ENCODE measurements at places on chromosomes 6 and 20. TPM values are rescaled to one million over a fixed set of nuclear protein-coding genes. Genes with fewer than 3 reads are reported as not detected.
A peak's percentile ranks its signal among the peaks of the same experiment; 100 is the strongest.

DNA sequence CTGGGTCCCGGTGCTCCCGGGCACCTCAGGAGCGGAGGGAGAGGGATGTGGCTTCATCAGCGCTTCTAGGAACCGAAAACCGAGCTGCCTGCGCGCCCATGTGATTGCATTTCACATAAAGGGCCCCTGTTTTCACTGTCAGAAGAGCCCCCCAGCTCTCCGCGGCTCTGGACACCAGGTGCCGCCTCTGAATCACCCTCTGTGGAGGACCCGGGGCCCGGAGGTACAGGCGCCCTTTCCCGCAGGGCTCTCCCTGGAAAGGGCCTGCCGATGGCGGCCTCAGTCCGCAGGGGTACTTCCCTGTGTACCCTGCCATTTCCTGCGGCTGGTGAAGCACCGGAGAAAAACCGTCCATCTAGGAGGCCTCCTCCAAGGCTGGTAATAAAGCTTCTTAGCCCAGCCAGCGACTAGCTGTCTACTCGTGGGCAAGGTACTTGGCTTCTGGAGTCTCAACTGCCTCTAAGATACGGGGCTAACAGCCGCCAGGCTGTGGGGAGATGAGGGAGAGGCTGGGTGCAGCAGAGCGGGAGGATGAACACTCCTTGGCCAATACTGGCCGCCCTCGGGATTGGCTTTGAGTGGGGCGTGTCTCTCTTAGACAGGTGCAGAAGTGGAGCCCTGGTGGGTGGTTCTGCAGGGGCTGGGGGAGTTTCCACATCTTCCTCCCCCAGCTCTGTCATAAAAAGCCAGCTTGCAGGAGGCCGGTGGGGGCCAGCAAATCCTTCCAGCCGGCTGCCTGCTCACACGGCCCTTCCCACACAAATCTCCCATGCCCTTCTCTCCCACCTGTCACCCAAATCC is 1.6 kb downstream of the PPP1R16B start:
- H3K4me3 ChIP-seq, result peak overlapping the region; percentile 35
- H3K36me3 ChIP-seq, result no peaks in the 10 kb centered on the region
- H3K4me1 ChIP-seq, result peaks cover 17% of the 10 kb centered on the region
- H3K27me3 ChIP-seq, result peaks cover 5% of the 10 kb centered on the region
- peak overlapping the region; percentile 71 for H3K27ac ChIP-seq

DNA sequence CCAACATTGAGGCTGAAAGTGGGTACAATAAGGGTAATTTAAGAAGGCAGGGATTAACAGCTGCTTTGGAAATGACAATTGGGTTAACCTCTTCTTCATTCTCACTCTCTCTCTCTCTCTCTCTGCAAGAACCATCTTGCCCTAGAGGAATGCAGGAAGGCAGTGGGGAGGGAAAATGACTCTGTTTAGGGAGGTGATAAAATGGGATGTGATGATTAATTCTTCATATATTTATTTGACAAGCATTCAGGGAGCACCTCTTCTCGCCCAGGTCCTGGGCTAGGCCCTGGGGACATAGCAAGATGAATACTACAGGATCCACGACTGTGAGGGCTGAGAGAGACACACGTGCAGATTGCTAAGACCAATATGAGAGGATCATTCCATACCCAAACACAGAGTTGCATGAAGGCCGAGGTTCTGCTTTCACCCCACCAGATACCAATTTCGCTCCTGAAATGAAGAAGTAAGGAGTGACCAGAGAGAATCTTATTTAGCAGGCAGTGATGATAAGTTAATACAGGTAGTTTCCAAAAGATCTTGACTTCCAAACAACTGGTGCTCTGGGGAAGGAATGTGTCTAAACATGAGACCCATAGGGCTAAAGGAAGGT is 13.3 kb upstream of the PTPN1 start:
- H3K4me3 ChIP-seq, result no peak overlapping the region
- H3K27me3 ChIP-seq, result no peaks in the 10 kb centered on the region
- no peaks in the 10 kb centered on the region for H3K36me3 ChIP-seq
- no peak overlapping the region for H3K27ac ChIP-seq
- DNase-seq, result no peak
- H3K4me1 ChIP-seq, result no peaks in the 10 kb centered on the region

GRCh38 chr6:143506199-143506598 is 5.3 kb downstream of the FUCA2 start:
- no peak for DNase-seq
- no peaks in the 10 kb centered on the region for H3K27me3 ChIP-seq
- H3K27ac ChIP-seq, result no peak overlapping the region
- H3K4me1 ChIP-seq, result no peaks in the 10 kb centered on the region

DNA sequence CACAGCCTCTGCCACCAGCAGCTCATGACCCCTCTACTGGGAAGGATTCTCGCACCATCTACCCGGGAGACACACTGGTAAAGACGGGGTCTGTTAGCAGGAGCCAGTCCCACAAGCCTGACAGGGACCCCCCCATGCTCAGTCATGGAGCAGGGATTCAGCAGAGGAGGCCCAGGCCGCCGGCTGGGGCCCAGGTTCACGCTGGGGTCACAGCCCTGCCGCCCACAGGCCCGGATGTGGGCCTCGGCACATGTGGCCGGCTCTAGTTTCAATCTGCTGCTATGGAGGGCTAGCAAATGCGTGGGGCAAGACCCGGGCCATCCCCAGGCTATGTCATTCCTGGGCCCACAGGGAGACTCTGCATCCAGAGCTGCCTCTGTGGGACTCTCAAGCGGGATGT is 25.1 kb downstream of the PXDC1 start:
- no peaks in the 10 kb centered on the region for H3K36me3 ChIP-seq
- no peaks in the 10 kb centered on the region for H3K4me1 ChIP-seq
- no peak overlapping the region for H3K4me3 ChIP-seq

- H3K4me1 ChIP-seq, result no peaks in the 10 kb centered on the region
- no peaks in the 10 kb centered on the region for H3K36me3 ChIP-seq
- H3K27ac ChIP-seq, result no peak overlapping the region
- H3K4me3 ChIP-seq, result no peak overlapping the region
- DNase-seq, result no peak
Measured at GRCh38 chr6:105836889-105837288, 249.2 kb upstream of the PRDM1 start.

- DNase-seq, result no peak
- no peaks in the 10 kb centered on the region for H3K27me3 ChIP-seq
- no peaks in the 10 kb centered on the region for H3K4me1 ChIP-seq
- no peak overlapping the region for H3K27ac ChIP-seq
Measured at GRCh38 chr6:108810057-108810643, 38.1 kb upstream of the ARMC2 start.

DNA sequence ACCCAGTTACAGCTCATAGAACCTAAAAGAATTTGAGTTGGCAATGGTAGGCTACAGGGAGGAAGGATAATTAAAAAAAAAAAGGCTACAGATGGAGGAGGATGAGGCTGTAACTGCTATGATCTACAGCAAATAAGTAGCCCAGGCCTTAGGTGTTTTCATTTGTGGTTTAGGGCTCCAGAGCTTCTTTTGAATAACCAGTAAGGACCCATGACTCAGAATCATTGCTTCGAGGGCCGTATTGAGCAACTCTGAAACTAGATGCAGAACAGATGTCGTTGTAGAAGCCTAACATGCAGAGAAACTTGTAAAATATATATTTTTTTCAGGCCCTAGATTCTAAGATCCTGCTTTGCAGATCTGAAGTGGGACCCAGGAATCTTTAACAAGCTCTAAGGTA is 19.0 kb upstream of the ASIP start:
- H3K27ac ChIP-seq, result peak overlapping the region; percentile 35
- no peak overlapping the region for H3K4me3 ChIP-seq
- peak; percentile 28 for DNase-seq
- H3K27me3 ChIP-seq, result no peaks in the 10 kb centered on the region
- H3K4me1 ChIP-seq, result no peaks in the 10 kb centered on the region

DNA sequence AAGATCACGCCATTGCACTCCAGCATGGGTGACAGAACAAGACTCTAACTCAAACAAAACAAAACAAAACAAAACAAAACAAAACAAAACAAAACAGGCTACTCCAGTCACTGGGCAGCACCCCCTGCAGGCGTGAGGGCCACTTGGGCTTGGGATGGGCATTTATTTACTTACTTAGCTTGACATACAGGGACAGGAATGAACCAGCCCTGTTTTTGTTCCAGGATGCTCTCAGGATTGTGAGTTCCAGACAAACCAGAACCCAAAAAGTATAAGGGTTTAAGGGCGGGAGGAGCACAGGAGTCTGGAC is 4.0 kb upstream of the PTPN1 start:
- H3K27me3 ChIP-seq, result no peaks in the 10 kb centered on the region
- H3K4me1 ChIP-seq, result peaks cover 9% of the 10 kb centered on the region

DNA sequence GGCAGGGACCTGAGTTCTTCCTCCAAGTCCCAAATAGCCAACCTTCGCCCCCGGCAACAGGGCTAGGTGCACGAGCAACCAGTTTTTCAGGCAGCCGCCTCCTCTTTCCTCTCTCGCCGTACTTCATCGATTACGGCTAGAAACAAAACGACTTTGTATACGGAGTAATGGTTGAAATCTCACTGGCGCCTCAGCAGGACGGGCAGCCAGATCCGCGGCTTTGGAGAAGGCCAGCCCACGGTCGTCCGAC is 333 bp upstream of the SMIM13 start:
- peak overlapping the region; percentile 100 for H3K4me3 ChIP-seq
- no peaks in the 10 kb centered on the region for H3K36me3 ChIP-seq
- DNase-seq, result no peak
- H3K27me3 ChIP-seq, result no peaks in the 10 kb centered on the region
- no peaks in the 10 kb centered on the region for H3K4me1 ChIP-seq

GRCh38 chr6:169955731-169956437 is 204.5 kb downstream of the ERMARD start:
- no peak for DNase-seq
- no peak overlapping the region for H3K27ac ChIP-seq
- H3K27me3 ChIP-seq, result no peaks in the 10 kb centered on the region
- no peaks in the 10 kb centered on the region for H3K4me1 ChIP-seq
- no peak overlapping the region for H3K4me3 ChIP-seq

- no peaks in the 10 kb centered on the region for H3K4me1 ChIP-seq
- DNase-seq, result no peak
- no peaks in the 10 kb centered on the region for H3K27me3 ChIP-seq
- no peak overlapping the region for H3K27ac ChIP-seq
Measured at GRCh38 chr6:1560281-1561058, 49.2 kb upstream of the FOXC1 start.

GRCh38 chr6:36924131-36924530 is 30.4 kb upstream of the PI16 start:
- DNase-seq, result no peak
- H3K4me1 ChIP-seq, result peaks cover under 1% of the 10 kb centered on the region
- H3K36me3 ChIP-seq, result no peaks in the 10 kb centered on the region
- no peaks in the 10 kb centered on the region for H3K27me3 ChIP-seq

- H3K4me3 ChIP-seq, result no peak overlapping the region
- no peaks in the 10 kb centered on the region for H3K4me1 ChIP-seq
- no peaks in the 10 kb centered on the region for H3K36me3 ChIP-seq
Measured at GRCh38 chr6:157887892-157888291, 64.8 kb downstream of the SNX9 start.

- no peak for DNase-seq
- no peak overlapping the region for H3K4me3 ChIP-seq
- no peaks in the 10 kb centered on the region for H3K4me1 ChIP-seq
- H3K27ac ChIP-seq, result no peak overlapping the region
- H3K36me3 ChIP-seq, result no peaks in the 10 kb centered on the region
- H3K27me3 ChIP-seq, result no peaks in the 10 kb centered on the region
Measured at GRCh38 chr20:61295249-61295648, 43.2 kb downstream of the CDH4 start.

GRCh38 chr6:107355659-107356058 is 103.7 kb downstream of the PDSS2 start:
- no peak for DNase-seq
- no peak overlapping the region for H3K4me3 ChIP-seq
- no peak overlapping the region for H3K27ac ChIP-seq
- H3K36me3 ChIP-seq, result no peaks in the 10 kb centered on the region

DNA sequence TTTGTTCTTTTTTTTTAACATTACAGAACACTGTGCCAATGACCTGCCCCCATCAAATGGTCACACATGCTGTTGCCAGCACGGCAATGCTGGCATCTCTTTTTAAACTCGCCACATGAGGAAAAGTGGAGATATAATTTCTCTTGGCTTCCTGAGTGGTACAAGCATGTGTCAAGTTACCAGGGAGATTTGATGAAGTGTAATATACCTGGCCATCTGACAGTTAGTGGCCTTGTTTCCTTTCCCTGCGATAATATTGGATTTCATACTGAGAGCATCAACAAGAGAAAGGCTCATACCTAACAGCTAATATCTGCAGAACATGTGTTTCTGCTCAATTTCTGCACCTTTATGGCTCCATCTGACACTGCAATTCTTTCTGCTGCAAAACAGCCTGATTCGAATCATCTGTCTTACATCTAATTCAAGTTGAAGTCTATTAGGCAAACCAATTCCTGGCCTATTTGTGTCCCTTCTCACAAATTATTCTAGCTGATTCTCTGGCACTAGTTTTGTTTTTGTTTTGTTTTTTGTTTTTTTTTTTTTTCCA is 519.5 kb downstream of the PREX1 start:
- no peaks in the 10 kb centered on the region for H3K36me3 ChIP-seq
- no peak overlapping the region for H3K4me3 ChIP-seq
- no peaks in the 10 kb centered on the region for H3K4me1 ChIP-seq
- no peaks in the 10 kb centered on the region for H3K27me3 ChIP-seq
- DNase-seq, result no peak
- no peak overlapping the region for H3K27ac ChIP-seq

DNA sequence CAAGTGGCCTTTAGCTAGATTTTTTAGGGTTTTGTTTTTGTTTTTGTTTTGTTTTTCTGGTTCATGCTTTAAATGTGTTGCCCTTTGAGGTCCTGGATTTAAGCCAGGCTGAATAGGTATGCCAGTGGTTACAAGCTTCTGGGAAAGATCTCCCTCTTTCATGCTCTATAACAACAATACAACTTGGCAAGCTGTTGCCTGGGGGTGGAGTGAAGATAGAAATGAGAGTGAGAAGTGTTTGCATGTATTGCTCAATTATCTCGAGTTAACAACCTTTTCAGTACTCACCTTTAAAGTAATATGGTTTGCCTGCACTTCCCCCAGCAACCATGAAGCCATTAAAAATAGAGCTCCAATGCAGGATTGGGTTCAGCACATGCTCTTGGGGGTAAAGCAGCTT is 19.2 kb upstream of the HAO1 start:
- DNase-seq, result no peak
- no peaks in the 10 kb centered on the region for H3K4me1 ChIP-seq
- no peak overlapping the region for H3K27ac ChIP-seq
- no peaks in the 10 kb centered on the region for H3K27me3 ChIP-seq
- no peaks in the 10 kb centered on the region for H3K36me3 ChIP-seq
- H3K4me3 ChIP-seq, result no peak overlapping the region

DNA sequence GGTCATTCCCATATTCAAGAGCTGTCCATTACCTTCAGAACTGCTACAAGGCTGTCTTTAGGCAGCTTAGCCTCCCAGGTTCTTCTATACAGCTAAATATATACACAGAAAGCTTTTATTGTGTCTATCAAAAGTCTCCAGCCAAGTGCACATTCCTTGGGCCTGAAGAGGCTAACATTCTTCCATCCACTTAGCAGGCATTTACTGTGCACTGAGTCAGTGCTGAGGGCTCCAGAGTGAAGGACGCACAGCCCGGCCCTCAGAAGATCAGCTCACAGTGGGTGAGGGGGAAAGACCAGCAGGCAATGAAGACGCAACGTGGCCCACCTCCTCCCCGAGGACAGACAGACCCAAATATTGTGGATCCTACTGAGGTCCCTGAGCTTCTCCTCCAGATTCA is 569.9 kb downstream of the CDH26 start:
- no peaks in the 10 kb centered on the region for H3K27me3 ChIP-seq
- no peak overlapping the region for H3K27ac ChIP-seq
- DNase-seq, result no peak
- H3K4me3 ChIP-seq, result no peak overlapping the region

The DZANK1 gene
- 4.7 TPM for total RNA-seq

The SLC22A23 gene
- 5.4 TPM for total RNA-seq

The SPDEF gene
- 1.5 TPM for total RNA-seq

The BMP5 gene
- not detected for total RNA-seq

The NANP gene
- total RNA-seq, result 0.88 TPM

The TXLNB gene
- 2.5 TPM for total RNA-seq

The TTK gene
- total RNA-seq, result not detected
